Inflammatory macrophage (primary cell): ENCODE measurements at places on chromosomes 2 and 18.

DNA sequence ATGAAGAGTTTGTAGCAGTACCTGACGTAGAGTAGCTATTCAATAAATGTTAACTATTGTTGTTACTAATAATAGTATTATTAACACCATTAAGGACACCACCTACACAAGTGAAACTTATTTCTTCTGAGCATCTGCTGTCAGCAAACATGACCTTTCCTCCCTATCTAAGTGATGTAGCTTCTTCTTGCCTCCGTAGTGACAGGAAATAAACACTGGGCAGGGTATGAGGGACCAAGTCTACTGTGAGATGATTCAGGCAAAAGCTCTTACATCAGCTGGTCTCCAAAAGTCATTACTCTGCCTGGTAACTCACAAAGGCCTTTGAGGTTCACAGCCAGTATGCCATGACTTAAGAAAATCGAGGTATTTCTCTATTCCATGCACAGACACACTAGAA is 750.5 kb downstream of the CPS1 start:
- DNase-seq, result no peak

DNA sequence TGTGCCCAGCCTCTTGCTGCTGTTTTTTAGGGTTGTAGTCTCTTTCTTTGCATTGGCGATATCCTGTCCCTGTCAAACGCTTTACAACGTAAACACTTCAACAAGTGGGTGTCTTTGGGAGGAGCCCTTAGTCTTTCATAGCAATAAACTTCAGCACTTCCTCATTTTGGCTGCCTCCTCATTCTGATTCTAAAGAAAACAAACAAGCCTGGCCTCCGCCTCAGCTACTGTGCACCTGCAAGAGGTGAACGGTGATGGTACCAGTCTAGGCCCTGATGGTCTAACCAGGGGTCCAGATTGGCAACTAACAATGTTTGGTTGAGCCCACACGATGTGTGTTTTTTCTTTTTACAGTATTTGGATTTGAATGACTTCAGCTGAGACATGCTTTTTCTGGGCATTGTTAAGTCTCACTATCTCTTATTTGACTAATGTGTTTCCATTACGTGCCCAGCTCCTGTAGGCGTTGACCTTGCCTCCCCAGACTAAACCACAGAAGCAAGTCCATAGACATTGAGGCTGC is 53.2 kb upstream of the CUL3 start:
- DNase-seq, result peak; percentile 74

DNA sequence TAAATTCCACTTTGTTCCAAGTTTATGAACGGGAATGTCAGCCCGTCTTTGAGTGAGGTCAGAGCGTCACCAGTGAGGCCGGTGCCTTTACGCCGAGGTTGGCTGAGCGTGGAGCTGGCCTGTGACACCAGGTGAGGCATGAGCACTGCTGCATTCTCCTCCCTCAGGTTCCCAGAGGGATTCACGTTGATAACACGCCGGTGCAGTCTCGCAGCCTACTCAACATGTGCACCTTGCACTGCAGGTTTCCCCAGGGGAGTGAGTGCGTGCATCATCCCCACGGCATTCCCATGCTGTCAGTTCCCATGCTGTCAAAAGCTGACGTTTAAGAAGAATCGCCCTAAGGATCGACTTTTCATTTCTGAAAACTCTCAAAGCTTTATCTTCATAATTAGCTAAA is 213.3 kb downstream of the LDLRAD4 start:
- DNase-seq, result no peak

DNA sequence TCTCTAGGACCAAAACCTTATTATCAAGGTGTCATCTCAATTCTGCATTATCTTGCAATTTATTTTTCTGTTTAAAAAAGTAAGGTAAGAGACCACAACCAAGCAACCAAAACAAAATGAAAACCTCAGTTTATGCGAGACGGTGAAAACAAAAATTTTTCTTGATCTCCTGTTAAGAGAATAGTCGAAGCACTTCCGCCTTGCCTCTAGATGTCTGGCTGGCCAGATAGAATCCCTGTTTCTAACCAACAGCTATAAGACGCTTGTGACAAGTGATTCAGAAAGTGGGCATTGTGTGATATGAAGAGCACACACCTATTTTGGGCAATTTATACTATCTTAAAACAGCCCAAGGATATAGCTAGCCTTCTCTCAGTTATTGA is 51.2 kb downstream of the MGAT5 start:
- DNase-seq, result no peak

DNA sequence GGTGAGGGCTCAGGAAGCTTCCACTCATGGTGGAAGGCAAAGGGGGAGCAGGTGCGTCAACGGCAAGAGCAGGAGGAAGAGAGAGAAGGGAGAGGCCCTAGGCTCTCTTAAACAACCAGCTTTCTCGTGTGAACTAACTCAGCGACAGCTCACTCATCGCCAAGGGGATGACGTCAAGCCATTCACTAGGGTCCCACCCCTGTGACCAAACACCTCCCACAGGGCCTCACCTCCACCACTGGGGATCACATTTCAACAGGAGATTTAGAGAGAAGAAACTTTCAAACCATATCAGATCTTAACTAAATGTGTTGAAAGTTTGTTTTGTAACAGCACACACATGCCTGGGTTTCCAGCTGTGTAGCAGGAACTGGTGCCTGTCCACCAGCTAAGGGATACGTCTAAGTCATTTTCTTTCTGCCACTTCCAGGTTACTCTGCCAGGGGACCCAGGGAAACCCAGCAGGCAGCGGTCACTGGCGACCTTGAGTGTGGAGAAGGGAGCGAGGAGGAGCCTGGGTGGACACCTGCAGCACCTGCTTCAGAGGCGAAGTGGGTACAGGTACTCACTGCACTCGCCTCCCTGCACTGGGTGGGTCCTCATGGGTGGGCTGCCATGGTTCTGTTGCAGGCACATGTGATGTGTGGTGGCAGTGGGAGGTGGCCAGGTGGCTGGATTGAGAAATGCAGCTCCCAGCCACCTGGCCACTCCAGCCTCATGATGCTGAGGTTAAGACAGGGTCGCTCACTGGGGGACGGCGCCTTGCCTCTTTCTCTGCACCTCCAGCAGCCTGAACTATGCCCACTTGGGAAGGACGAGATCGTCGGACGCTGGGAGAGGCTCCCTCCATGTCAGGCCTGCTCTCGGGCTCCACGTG is 8.4 kb upstream of the GPC1 start:
- no peak for DNase-seq
